ENCODE measurements at places on chromosomes 13 and 19. TPM values are rescaled to one million over a fixed set of nuclear protein-coding genes. Genes with fewer than 3 reads are reported as not detected.

Gene TSHZ3
- total RNA-seq = 10.2 TPM

Gene ZNF568
- 5.7 TPM for total RNA-seq

Gene ZNF709
- total RNA-seq = 1.3 TPM

Gene IPO5
- total RNA-seq = 195 TPM

Gene OVOL3
- total RNA-seq = not detected

DNA sequence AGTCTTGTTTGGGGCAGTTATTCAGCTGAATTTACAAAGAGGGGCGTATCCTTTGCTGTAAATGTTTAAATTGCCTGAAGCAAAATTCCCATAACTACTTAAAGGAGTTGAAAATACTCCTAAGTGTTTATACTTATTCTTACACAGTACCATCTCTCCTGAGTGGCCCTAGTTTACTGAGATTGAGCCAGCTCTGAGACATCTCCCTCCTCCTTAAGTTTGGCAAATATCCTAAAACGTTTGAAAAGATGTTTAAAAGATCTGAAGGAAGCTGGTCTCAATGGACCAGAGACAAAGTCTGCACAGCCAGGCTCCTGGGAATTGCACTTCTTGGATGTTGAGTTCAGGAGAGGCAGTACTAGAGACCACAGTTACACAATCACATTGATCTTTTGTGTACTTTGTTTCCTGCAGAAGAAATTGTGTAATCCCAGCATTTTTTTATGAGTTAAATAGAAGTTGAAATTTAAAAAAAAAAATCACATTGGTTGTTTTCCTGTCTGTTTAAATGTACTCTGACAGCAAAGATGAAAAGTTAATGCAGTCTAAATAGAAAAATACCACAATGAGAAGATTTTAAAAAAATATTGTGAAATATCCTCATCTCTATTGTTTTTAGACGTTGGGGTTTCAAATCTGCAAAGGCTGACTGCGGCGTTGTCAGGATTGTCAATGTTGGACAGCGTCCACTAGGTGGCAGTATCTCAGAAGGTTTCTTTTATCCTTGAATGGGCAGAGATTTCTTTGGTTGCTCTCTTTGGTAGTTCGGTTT is 20.7 kb downstream of the TNFSF11 start:
- peak; percentile 65 for DNase-seq
- no peaks in the 10 kb centered on the region for H3K36me3 ChIP-seq
- no peak overlapping the region for H3K4me3 ChIP-seq
- H3K27ac ChIP-seq = no peak overlapping the region
- peaks cover 42% of the 10 kb centered on the region for H3K27me3 ChIP-seq

- peaks cover 28% of the 10 kb centered on the region for H3K4me1 ChIP-seq
- H3K27me3 ChIP-seq = peaks cover 2% of the 10 kb centered on the region
- H3K4me3 ChIP-seq = peak overlapping the region; percentile 93
- peak; percentile 48 for DNase-seq
- H3K27ac ChIP-seq = peak overlapping the region; percentile 100
These were observed 609 bp downstream of the ZAR1L start for GRCh38 chr13:32314271-32315237.

DNA sequence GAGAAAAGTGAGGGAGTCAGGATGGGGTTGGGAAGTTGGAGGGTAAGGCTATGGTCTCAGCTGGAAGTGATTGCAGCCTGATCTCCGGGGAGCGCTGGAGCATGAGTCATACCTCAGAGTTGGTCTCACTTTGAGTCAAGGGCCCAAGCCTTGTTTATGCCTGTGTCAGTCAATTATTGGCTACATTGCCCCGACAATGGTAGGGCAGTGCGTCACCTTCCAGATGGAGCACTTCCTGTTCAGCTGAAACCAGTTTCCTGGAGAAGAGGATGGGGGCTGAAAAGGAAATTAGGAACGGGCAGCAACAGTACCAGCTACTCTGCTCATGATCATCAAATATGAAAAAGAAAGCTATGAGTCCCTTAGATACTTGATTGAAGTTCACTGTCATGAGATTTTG is 60.4 kb downstream of the ADGRE1 start:
- H3K4me1 ChIP-seq = peaks cover 7% of the 10 kb centered on the region
- no peaks in the 10 kb centered on the region for H3K27me3 ChIP-seq
- DNase-seq = peak; percentile 21
- no peaks in the 10 kb centered on the region for H3K36me3 ChIP-seq
- H3K4me3 ChIP-seq = peak overlapping the region; percentile 1
- no peak overlapping the region for H3K27ac ChIP-seq

GRCh38 chr19:45154064-45154827 is 6.5 kb downstream of the NKPD1 start:
- peaks cover 13% of the 10 kb centered on the region for H3K27me3 ChIP-seq
- H3K27ac ChIP-seq = peak overlapping the region; percentile 68
- H3K4me3 ChIP-seq = peak overlapping the region; percentile 12
- H3K36me3 ChIP-seq = peaks cover 4% of the 10 kb centered on the region
- peaks cover 11% of the 10 kb centered on the region for H3K4me1 ChIP-seq

DNA sequence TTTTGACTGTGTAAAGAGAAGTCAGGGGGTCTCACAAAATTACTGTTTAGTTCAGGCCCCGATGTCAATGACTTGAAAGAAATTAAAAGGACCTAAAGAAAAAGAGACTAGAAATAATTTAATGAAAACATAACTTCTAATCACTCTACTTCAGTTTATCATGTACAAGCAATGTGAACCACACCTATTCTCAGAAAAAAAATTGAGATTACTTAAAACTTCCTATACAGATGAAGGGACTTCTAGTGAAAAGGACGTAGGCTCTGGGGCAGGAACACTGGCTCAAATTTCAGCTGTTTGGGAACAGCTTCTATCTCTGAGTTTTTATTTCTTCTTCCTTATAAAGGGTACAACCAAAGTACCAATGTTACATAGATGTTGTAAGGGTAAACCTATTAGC is 38.0 kb downstream of the TPT1 start:
- no peak for DNase-seq
- no peak overlapping the region for H3K4me3 ChIP-seq
- H3K27me3 ChIP-seq = peaks cover 3% of the 10 kb centered on the region

DNA sequence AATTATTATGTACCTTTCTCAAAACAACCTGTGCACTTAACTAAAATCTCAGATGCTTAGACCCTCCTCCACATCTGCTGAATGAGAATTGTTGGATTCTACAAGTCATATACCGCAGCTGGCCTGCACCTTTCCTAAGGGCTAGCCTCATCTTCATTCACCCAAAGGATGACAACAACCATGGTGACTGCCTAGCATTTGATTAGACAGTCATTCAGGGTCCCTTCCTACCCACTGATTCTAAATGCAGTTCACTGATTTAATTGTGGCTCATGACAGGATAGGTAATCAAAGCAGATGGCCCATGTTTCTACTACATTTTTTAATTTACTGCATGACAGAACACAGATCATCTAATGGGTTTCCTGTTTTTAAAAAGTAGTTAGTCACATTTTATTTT is 551.9 kb upstream of the SLC10A2 start:
- no peak for DNase-seq
- no peaks in the 10 kb centered on the region for H3K4me1 ChIP-seq
- no peak overlapping the region for H3K27ac ChIP-seq

DNA sequence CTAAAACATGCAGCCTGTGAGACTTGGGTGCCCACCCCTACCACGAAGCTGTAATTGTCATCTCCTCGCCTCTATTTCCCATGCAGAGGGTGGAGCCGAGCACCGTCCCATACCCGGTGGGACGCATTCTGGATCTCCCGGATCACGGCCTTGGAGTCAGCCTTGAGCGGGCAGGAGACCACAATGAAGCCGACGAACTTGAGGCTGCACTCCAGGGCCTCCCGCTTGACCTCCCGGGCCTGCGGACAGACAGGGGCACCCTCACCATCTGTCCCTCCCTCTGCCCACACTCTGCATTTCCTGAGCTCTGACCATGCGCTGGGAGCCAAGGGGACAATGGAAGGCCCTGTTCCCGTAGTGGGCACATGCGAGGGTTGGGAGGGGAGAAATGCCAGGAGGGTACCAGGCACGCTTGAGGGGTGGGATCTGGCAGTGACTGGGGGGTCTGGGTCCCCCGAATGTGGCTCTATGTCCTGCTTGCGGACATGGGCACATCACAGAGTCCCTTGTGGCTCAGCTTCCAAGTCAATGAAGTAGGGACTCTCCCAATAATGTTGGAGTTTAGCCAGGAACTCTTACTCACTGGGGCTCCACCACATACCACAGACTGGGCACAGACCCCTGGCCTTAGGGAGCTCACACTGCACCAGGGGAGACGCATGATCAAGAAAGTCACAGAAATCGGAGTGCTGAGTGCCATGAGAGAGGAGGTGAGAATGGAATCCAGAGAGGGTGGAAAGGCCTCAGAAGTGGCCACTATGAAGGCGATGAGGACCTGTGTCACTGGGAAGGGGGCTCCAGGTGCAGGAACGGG is 9.2 kb upstream of the GMIP start:
- H3K27me3 ChIP-seq = peaks cover 1% of the 10 kb centered on the region
- no peaks in the 10 kb centered on the region for H3K4me1 ChIP-seq
- no peak overlapping the region for H3K4me3 ChIP-seq
- no peak for DNase-seq

DNA sequence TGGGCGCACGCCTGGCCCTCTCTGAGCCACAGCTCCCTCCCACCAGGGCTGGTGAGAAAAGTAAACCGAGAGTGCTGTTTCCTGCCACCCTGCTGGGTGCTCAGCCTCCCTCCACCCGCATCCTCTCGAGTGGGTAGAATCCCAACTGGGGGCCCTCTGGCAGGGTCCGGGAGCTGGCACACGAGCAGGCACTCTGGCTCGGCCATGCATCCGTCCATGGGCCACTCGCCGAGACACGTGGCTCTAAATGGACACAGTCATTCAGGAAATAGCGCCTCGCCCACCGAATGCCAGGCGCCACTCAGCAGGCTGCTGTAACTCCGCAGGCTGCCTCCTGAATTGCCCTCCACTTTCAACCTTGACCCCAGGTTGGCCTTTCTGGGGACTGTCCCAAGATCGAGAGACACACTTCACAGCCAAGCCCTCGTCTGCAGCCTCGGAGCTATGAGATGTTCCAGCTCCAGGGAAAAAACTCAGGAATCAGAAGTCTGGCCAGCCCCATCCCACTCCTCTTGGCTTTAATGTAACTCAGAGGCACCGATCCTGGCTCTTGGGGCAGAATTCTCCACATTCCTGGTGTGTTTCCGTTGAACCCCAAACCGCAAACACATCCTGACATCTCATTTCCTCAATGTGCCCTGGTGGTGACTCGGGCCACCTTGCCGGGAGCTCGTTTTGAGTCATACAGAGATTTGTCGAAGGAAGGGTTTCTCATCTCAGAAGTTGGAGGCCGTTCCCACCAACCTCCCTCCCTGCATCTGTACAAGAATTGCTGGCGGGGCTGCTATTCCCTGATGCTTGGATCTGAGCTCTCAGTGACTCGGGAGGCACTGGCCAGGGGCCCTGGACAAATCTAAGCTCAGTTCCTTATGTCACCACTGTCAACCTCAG is 14.1 kb downstream of the KLF2 start:
- H3K27me3 ChIP-seq = no peaks in the 10 kb centered on the region
- peak overlapping the region; percentile 78 for H3K4me3 ChIP-seq
- peaks cover 64% of the 10 kb centered on the region for H3K4me1 ChIP-seq
- no peaks in the 10 kb centered on the region for H3K36me3 ChIP-seq
- peak; percentile 93 for DNase-seq
- peak overlapping the region; percentile 93 for H3K27ac ChIP-seq

- DNase-seq = no peak
- no peaks in the 10 kb centered on the region for H3K4me1 ChIP-seq
- peaks cover 4% of the 10 kb centered on the region for H3K27me3 ChIP-seq
- no peak overlapping the region for H3K4me3 ChIP-seq
These were observed 98.4 kb upstream of the STARD13 start for GRCh38 chr13:33383724-33384577.

- H3K4me3 ChIP-seq = no peak overlapping the region
- H3K4me1 ChIP-seq = peaks cover 2% of the 10 kb centered on the region
- H3K36me3 ChIP-seq = no peaks in the 10 kb centered on the region
- DNase-seq = no peak
These were observed 1.9 kb downstream of the JSRP1 start for GRCh38 chr19:2254064-2254872.

GRCh38 chr13:109700176-109700575 is 86.2 kb downstream of the IRS2 start:
- DNase-seq = no peak
- H3K4me3 ChIP-seq = no peak overlapping the region
- H3K27me3 ChIP-seq = peaks cover 36% of the 10 kb centered on the region
- H3K27ac ChIP-seq = no peak overlapping the region
- H3K36me3 ChIP-seq = no peaks in the 10 kb centered on the region

- no peaks in the 10 kb centered on the region for H3K4me1 ChIP-seq
- DNase-seq = no peak
- H3K4me3 ChIP-seq = no peak overlapping the region
- no peaks in the 10 kb centered on the region for H3K27me3 ChIP-seq
- no peaks in the 10 kb centered on the region for H3K36me3 ChIP-seq
- H3K27ac ChIP-seq = no peak overlapping the region
These were observed 2358.4 kb downstream of the PCDH9 start for GRCh38 chr13:64871742-64872141.

- H3K27ac ChIP-seq = peak within 1 kb of the TSS; percentile 94
- H3K4me3 ChIP-seq = peak within 1 kb of the TSS; percentile 83
- peaks cover 17% of the 10 kb centered on the region for H3K27me3 ChIP-seq
- H3K4me1 ChIP-seq = peaks cover 32% of the 10 kb centered on the region
These were observed at the start of gene SYT5 for GRCh38 chr19:55179606-55180484. TSS of gene SYT5 (minus strand) at chr19:55180289. CDS start at chr19:55179041, 1,248 bp downstream.

GRCh38 chr13:44583137-44583536 is 7.0 kb upstream of the TSC22D1 start:
- peak overlapping the region; percentile 63 for H3K27ac ChIP-seq
- DNase-seq = no peak
- peak overlapping the region; percentile 45 for H3K4me3 ChIP-seq
- H3K36me3 ChIP-seq = no peaks in the 10 kb centered on the region
- H3K4me1 ChIP-seq = peaks cover 23% of the 10 kb centered on the region

- H3K36me3 ChIP-seq = no peaks in the 10 kb centered on the region
- DNase-seq = no peak
- no peaks in the 10 kb centered on the region for H3K4me1 ChIP-seq
These were observed 434.1 kb downstream of the FGF14 start for GRCh38 chr13:101967781-101968180.

- peak; percentile 60 for DNase-seq
- H3K4me1 ChIP-seq = peaks cover 10% of the 10 kb centered on the region
- H3K4me3 ChIP-seq = no peak overlapping the region
- H3K36me3 ChIP-seq = no peaks in the 10 kb centered on the region
These were observed 25.8 kb downstream of the LACC1 start for GRCh38 chr13:43905435-43906031.

DNA sequence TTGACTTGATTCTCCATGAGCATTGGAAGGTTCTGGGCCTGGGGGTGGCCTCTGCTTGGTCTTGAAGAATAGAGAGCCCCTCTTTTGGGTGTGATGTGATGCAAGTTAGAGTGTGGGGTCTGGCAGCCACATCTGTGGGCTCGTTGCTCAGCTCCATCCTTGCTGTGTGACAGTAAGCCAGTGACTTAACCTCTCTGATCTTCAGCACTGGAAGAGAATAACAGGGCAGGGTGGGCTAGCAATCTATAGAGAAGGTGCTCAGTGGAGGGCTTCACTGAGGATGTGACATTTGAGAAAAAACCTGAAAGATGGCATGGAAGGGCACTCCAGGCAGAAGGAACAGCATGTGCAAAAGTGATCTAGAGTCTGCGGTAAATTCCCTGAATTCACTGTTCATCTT is 28.2 kb downstream of the CELF5 start:
- no peaks in the 10 kb centered on the region for H3K4me1 ChIP-seq
- H3K36me3 ChIP-seq = peaks cover 6% of the 10 kb centered on the region
- DNase-seq = no peak
- no peak overlapping the region for H3K27ac ChIP-seq
- H3K4me3 ChIP-seq = no peak overlapping the region

All from HFFc6 (cell line).